ENCODE measurements at places on chromosomes 6 and 20.

- DNase-seq: no peak
Measured at GRCh38 chr6:21560249-21560648, 33.3 kb upstream of the SOX4 start.

- no peak for DNase-seq
Measured at GRCh38 chr20:46967646-46968045, 73.0 kb downstream of the EYA2 start.

DNA sequence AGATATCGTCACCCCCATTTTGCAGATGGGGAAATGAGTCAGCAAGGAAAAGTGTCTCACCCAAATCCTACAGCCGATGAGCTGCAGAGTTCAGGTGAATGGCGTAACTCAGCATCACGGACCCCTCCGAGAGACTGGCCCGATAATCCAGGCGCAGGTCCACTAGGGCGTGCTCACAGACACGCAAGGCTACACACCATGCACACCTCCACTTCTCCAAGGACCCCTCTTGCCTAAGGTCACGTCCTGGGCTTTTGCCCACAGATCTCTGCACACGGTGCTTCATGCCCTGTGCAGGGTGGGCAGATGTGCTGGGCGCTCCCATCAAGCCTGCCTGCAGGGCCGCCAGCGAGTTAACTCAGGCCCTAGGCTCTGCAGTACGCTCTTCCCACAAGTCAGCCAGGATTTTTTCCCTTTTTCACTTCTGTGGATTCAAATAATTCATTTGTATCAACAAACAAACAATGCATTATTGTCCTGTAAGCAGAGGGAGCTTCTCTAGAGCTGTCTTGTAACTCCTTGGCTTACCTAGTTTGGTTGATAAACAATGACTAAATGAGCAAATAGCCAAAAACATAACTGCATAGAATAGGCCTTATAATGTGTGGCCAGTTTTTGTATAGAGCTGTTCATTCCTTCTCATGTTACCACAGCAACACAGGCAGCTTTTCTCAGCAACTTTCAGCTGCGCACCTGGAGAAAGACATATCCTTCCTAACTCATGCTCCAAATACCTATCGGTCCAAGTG, 139.1 kb downstream of the AGPAT4 start:
- DNase-seq: no peak

- no peak for DNase-seq
Measured at GRCh38 chr6:156868385-156868784, 91.2 kb downstream of the ARID1B start.

- no peak for DNase-seq
Measured at GRCh38 chr20:43102394-43102793, 87.3 kb downstream of the PTPRT start.

DNA sequence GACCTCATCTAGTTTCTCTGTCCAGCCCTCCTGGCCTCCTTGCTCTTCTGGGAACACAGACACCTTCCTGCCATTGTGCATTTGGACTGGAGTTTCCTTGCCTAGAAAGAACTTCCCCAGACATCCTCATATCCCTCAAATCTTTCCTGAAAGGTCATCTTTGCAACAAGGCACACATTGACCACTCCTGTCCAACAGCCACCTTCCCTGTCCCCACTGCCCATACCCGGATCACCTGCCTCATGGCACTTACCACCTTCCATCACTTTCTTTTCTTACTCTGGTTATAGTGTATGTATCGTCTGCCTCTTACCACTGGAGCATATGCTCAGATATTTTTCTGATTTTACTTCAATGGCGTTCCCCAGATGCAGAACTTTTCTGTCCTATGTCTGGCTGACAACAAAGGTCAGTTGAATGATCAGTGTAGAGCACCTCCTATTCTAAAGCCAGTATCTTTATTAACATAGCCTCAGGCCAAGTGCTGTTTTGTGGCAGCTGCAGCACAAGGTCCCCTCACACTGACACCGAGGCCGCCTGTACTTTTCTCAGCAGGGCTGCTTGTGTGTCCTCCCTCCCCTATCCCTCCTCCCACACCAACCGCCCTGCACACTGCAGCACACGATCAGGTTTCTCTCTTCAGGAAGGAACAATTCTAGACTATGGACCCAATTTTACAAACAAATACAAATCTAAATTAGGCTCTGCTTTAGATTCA, 4.1 kb downstream of the HLA-C start:
- peak; percentile 21 for DNase-seq

- DNase-seq: peak; percentile 52
Measured at GRCh38 chr6:7725849-7726415, at the start of gene BMP6. Gene BMP6, plus strand, starts transcription at chr6:7726099. Its CDS starts 857 bp downstream, at chr6:7726956.

- no peak for DNase-seq
Measured at GRCh38 chr6:30067460-30068139, 602 bp downstream of the PPP1R11 start.

DNA sequence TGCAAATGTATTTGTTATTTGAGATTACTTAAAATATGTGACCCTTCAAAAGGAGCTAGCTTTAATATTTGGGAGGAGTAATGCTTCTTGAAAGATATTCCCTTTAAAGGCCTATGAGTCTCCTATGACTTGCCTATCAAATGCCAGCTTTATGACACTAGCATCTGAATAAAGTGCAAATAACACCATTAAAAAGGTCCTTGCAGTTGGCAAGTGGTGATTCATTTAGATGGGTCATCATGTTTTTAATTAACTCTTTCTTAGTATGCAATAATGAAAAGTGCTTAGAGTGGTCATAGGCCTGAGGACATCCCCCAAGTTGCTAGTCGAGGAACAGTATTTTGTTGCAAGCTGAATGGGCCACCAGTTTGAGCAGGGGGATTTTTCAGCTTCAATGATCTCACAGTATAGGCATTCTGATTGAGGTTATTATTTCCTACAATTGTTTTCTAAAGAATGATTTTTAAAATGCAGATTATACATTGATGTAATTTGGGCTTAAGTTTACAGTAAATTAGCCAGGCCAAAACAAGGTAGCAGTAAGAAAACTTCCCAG, 3.7 kb upstream of the CD2AP start:
- no peak for DNase-seq

DNA sequence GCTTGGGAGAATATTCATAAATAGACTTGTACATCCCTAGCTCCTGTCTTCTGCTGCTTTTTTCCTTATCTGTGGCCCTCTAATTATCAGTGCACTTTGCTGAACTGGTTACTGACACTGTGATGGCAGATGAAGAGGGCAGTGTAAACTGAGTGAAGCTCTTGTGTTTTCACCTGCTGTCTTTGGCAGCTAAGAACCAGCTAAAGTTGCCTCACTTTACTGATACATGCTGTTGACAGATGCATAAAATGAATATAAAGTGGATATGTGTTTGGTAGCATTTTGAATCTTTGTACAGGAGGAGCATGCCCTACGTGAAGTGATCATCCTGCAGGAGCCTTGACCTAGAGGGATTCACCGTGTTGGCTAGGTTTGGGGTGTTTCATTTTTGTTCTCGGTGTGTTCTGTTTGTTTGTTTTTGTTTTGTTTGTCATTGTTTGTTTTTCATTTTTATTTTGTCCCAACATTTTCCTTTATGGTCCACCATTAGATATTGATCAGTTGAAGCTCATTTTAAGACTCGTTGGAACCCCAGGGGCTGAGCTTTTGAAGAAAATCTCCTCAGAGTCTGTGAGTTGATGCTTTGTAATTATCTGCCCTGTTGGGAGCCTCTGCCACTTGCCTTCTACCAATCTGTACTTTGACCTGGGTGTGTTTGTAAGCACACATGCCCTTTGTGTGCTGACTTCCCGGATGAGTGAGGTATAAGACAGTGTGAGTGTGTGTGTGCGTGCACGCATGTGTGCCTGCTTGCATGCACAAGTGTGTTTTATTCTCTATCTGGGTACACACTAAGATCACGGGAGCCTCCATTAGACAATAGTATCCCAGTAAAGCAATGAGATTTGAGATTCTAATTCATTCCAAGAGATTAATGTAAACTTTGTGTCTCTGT, 34.6 kb upstream of the MAPK13 start:
- no peak for DNase-seq

DNA sequence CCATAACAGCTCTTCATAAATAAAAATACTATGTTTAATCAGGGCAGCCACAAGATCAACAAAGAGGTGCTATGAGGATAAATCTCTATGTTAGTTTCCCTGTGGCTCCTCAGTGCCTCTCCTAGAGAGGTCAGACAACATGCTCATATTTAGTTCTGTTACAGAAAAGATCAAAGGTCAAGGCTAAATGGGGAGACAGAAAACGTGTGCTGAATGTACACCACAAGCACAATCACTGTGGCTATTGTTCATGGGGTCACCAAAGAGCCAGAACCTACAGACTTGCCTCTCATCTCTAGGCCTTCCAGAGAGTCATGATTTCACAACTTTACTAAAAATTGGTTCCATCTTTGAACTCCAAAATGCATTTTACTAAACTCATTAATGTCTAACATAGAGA, 409.8 kb downstream of the HACE1 start:
- no peak for DNase-seq

GRCh38 chr6:168216117-168216516, 103.5 kb downstream of the DACT2 start:
- no peak for DNase-seq

- no peak for DNase-seq
Measured at GRCh38 chr6:78830805-78831204, 36.5 kb upstream of the IRAK1BP1 start.

GRCh38 chr6:4208158-4208557, 72.8 kb upstream of the ECI2 start:
- no peak for DNase-seq

DNA sequence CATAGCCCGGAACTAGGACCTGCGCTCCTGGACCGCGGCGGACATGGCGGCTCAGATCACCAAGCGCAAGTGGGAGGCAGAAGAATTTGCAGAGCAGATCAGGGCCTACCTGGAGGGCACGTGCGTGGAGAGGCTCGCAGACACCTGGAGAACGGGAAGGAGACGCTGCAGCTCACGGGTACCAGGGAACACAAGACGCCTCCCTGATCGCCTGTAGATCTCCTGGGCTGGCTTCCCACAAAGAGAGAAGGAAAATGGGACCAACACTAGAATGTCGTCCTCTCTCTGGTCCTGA, 15.1 kb upstream of the HLA-A start:
- DNase-seq: no peak

DNA sequence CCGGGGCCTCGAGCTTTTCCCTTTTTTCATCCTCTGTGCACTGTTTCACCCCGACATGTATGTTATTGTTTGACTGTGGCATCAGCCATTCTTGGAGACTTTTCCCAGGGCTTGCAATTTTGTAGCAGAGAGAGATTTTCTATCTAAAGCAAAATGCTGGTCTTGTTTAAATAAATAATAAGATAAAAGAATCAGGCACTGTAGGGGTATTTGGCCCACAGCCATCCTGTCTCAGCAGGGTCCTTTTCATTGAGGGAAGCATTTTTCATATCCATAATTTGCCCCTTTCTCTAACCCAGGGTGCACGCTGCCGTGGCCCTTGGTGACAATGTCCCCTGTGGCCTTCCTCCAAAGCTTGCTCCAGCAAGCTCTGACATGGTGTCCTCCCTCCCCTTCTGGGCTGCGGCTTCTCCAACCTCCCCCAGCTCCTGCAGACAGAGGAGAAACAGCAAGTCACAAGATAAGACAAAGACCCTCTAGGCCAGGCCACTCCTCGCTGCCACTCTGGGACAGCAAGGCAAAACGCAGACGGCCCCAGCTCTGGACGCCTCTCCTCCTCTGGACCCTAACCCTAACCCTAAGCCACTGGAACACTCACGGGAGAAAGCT, 117.6 kb downstream of the MYLK4 start:
- no peak for DNase-seq

DNA sequence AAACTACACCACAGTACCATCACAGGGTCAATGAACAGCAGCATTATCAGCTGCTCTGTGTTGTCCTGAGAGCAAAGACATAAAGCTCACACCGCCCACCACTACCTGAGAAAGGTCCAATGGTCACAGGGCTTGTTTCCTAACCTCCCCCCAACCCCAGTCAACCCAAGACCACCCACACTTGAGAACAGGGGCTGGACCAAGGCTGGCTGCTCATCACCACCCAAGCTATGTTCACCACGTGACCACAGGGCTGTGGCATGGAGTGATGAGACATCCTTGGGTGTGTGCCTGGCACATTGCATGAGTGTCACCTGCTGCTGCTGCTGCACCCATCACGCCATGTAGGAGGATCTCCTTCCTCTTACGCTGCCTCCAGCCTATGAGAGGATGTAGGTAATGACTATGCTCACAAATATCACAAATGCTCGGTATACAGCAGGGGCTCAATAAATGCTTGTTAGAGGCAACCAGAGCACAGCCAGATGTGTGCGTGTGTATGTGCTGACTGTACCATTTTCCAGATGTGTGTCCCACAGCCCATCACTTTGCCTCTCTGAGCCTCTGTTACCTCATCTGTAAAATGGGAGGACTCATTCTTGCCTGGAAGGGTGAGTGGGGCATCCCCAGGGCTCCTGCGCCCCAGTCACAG, 23.3 kb upstream of the SIRPA start:
- no peak for DNase-seq

DNA sequence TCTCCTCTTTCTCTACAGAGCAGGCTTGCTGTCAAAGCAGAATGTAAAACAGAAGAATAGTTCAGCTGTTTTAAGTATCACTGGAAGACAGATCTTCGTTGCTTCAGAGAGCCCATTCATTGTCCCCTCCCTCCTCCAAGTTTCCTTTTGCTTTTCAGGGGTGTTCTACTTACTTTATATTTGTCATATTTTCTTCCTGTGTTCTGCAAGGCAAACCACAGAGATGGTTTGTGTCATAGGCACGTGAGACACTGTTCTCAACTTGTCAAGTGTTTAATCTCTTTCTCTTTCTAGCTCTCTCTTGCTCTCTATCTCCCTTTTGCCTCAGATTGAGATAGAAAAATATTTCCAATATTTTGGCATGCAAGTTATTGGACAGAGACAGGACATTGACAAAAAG, 228.9 kb upstream of the DEFB112 start:
- no peak for DNase-seq

All from stimulated activated CD4-positive, alpha-beta T cell treated with anti-CD3 and anti-CD28 coated beads, Interleukin-4, amount 100 ng/mL, for 4 hours (primary cell).